SJSA1 (cell line): ENCODE measurements at places on chromosomes 16 and 17. TPM values are rescaled to one million over a fixed set of nuclear protein-coding genes. Genes with fewer than 3 reads are reported as not detected.

ZNF469 gene
- 2.0 and 3.6 TPM in 2 replicates for total RNA-seq

DNA sequence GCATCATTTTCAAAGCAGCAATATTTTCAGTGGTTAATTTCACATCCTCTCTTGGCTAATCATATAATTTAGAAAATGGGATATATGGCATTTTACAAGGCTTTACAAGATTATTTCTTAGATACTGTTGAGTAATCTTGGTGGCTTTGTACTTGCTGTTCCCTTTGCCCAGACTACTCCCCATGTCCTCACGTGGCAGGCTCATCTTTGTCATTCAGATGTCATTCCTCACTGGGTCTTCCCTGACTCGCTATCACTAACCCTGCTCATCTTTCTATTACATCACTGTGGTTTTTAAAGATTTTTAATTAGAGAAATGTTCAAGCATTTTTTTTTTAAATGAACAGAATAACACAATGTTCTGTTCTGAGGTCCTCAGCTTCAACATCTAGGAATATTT, 240.0 kb upstream of the IRX5 start:
- no peaks in the 10 kb centered on the region for H3K4me1 ChIP-seq
- no peaks in the 10 kb centered on the region for H3K36me3 ChIP-seq
- no peak for DNase-seq
- H3K4me3 ChIP-seq: no peak overlapping the region

DNA sequence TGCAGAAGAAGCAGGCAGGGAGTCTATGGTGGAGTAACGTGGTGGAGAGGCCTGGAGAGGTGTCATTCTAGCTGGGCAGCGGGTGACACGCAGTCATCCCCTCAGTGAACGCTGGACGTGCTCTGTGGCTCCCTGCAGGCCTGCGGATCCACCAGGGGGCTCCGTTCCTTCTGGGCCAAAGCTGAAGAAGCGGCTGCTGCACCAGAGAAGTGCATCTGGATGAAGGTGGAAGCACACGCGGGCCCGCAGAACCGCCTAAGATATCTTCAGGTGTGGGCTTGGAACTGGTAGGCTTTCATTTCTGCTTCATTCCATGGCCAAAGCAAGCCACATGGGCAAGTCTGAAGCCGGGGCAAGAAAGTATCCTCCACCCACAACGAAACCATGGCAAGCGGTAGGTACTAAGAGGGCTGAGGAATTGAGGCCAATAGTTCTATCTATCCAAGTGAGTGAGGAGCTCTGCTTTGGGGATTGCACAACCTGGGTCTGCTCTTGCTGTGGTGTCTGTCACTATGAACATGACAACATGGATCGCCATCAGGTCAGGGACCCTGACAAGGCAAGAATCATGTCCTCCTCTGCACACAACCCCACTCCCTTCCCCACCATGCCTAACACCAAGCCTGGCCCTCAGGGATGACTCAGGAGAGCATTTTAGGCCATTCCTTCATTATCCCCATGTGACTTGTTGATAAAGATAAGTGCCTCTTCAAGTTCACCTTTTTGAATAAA, 78.9 kb upstream of the FBXO47 start:
- DNase-seq: no peak
- no peaks in the 10 kb centered on the region for H3K4me1 ChIP-seq

GRCh38 chr17:75073618-75074047, 14.1 kb upstream of the SLC16A5 start:
- no peaks in the 10 kb centered on the region for H3K36me3 ChIP-seq
- H3K27me3 ChIP-seq: no peaks in the 10 kb centered on the region
- no peak for DNase-seq
- peaks cover 10% of the 10 kb centered on the region for H3K4me1 ChIP-seq
- H3K4me3 ChIP-seq: no peak overlapping the region

GRCh38 chr17:45197108-45197507, 24.6 kb upstream of the FMNL1 start:
- H3K4me3 ChIP-seq: no peak overlapping the region
- no peak overlapping the region for H3K27ac ChIP-seq
- DNase-seq: no peak
- H3K27me3 ChIP-seq: no peaks in the 10 kb centered on the region

GRCh38 chr16:24789881-24790280, 55.9 kb upstream of the SLC5A11 start:
- no peak overlapping the region for H3K27ac ChIP-seq
- no peak for DNase-seq
- no peak overlapping the region for H3K4me3 ChIP-seq
- peaks cover 89% of the 10 kb centered on the region for H3K36me3 ChIP-seq
- no peaks in the 10 kb centered on the region for H3K4me1 ChIP-seq
- H3K27me3 ChIP-seq: no peaks in the 10 kb centered on the region
